ENCODE measurements at places on chromosomes 16 and 17. TPM values are rescaled to one million over a fixed set of nuclear protein-coding genes. Genes with fewer than 3 reads are reported as not detected.

GRCh38 chr17:46925185-46925868 is 2.4 kb downstream of the GOSR2 start:
- no peak for DNase-seq
- peak overlapping the region; percentile 18 for H3K4me3 ChIP-seq
- H3K4me1 ChIP-seq, result peaks cover 46% of the 10 kb centered on the region
- H3K27me3 ChIP-seq, result no peaks in the 10 kb centered on the region

DNA sequence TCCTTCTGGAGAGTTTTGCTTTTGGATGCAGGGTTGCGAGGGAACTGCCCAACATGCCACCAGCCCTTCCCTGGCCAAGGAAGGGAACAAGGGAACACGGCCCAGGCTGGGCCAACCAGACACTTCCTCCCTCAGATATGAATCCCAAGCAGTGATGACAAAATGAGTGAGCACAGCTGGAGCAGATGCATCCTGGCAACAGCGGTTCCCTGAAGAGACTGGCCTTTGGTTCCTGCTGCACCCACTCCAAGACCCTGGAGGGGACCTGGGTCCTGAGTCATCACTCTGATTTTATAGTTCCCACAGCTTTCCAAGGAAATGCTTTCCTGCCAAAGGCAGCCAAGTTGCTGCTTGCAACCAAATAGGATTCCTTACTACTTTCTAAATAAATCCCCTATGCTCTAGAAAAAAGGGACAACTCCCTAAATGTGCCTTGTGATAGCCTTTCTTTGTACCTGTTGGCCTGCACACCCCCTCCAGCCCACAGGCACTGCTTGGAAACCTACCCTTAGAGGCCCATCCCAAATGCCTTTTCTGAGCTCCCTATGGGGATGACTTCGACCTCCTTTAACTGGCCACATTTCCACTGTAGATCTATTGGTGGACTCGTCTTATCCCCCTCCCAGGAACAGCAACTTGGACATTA is 5.3 kb downstream of the ST3GAL2 start:
- no peak for DNase-seq
- H3K4me3 ChIP-seq, result peak overlapping the region; percentile 45
- peak overlapping the region; percentile 93 for H3K27ac ChIP-seq
- H3K27me3 ChIP-seq, result no peaks in the 10 kb centered on the region
- H3K36me3 ChIP-seq, result peaks cover 10% of the 10 kb centered on the region

DNA sequence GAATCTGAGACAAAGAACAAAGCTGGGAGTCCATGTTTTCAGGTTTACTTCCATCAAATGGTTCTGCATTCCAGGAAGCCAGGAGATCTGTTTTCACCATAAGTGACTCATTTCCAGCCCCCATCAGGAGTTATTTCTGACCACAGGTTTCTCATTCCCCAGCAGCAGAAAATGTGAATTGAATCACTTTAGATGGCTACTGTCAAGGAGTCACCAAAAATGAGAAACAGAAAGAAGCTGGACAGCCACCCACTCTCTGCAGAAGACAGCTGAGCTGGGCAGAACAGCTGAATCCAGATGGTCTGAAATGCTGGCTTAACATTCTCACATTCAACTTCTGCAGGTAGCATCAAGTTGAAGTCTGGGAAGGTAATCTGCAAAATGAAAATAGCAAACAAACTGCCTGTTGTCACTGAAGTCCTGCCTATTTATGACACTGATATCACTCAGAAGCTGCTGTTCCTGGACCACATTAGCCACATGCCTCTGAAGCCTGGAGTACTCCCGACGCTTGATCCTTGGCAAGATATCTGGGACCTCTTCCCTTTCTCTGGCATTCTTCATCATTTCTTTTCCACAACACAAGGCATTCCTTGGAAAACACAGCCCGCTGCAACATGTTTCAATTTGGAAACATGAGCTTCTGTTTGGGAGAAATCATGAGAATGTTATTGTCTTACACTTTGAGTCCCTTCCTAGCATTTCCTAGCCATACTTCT is 15.3 kb downstream of the CCL11 start:
- no peak overlapping the region for H3K4me3 ChIP-seq
- DNase-seq, result peak; percentile 8
- H3K27me3 ChIP-seq, result no peaks in the 10 kb centered on the region
- no peak overlapping the region for H3K27ac ChIP-seq

DNA sequence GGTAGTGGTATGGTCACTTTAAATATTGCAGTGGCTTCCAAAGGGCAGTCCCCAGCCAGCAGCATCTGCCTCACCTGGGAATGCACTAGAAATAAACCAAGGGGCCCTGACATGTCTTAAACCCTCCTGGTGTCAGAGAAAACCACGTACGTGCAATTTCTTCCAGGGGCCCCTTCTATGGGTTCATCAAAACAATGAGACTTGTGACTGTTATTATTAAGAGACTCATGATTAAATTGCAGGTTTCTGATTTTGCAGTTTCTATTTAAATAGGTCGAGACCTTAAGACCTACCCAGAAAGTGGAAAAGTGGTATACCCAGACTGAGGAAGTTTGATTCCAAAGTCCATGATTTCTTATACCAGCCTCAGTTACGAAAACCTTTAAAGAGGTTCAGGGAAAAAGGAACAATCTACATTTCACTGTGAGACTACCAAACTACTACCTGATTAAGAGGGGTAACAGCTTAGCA is 746 bp upstream of the POLG2 start:
- peak overlapping the region; percentile 93 for H3K27ac ChIP-seq
- H3K36me3 ChIP-seq, result peaks cover 46% of the 10 kb centered on the region
- H3K27me3 ChIP-seq, result no peaks in the 10 kb centered on the region
- H3K4me3 ChIP-seq, result peak overlapping the region; percentile 99

DNA sequence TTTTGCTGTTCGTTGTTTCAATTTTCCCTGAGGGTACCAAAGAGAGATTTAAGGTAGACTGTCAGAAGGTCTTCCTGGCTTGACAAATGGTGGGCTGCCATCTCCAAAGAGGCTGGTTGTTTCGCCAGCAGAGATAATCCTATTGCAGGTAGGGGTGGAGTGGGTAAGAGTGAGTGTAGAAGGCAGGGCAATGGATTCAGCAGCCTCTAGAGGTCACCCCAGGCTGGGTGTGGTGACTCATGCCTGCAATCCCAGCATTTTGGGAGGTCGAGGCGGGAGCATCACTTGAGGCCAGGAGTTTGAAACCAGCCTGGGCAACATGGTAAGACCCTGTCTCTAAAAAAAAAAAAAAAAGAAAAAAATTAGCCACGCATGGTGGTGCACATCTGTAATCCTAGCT is 34.6 kb downstream of the DCAKD start:
- H3K36me3 ChIP-seq, result no peaks in the 10 kb centered on the region
- H3K4me3 ChIP-seq, result no peak overlapping the region
- H3K27me3 ChIP-seq, result no peaks in the 10 kb centered on the region
- no peak overlapping the region for H3K27ac ChIP-seq
- H3K4me1 ChIP-seq, result peaks cover 31% of the 10 kb centered on the region

- no peak for DNase-seq
- peaks cover 14% of the 10 kb centered on the region for H3K4me1 ChIP-seq
- peak within 1 kb of the TSS; percentile 42 for H3K27ac ChIP-seq
Measured at GRCh38 chr17:7548585-7549400, at the start of gene TNFSF12. Gene TNFSF12 (plus strand): TSS chr17:7549058. CDS start chr17:7549154, 96 bp downstream.

DNA sequence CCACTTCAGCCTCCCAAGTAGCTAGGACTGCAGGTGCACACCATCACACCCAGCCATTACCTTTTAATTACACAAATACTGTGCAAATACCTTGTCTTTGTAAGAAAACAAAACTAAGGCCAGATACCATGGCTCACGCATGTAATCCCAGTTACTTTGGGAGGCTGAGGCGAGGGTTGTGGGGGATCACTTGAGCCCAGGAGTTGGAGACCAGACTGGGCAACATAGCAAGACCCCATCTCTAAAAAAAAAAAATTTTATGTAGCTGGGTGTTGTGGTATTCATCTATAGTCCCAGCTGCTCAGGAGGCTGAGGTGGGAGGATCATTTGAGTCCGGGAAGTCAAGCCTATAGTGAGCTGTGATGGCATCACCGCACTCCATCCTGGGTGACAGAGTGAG is 151.6 kb downstream of the CLEC16A start:
- no peaks in the 10 kb centered on the region for H3K27me3 ChIP-seq
- peaks cover 34% of the 10 kb centered on the region for H3K4me1 ChIP-seq
- no peak overlapping the region for H3K27ac ChIP-seq
- peaks cover 5% of the 10 kb centered on the region for H3K36me3 ChIP-seq
- no peak overlapping the region for H3K4me3 ChIP-seq

GRCh38 chr17:77204536-77204935 is 63.8 kb downstream of the SEC14L1 start:
- H3K4me3 ChIP-seq, result no peak overlapping the region
- no peaks in the 10 kb centered on the region for H3K27me3 ChIP-seq
- peaks cover 18% of the 10 kb centered on the region for H3K4me1 ChIP-seq
- H3K36me3 ChIP-seq, result peaks cover 66% of the 10 kb centered on the region

- no peak overlapping the region for H3K4me3 ChIP-seq
- no peak for DNase-seq
- no peaks in the 10 kb centered on the region for H3K36me3 ChIP-seq
- no peaks in the 10 kb centered on the region for H3K4me1 ChIP-seq
Measured at GRCh38 chr16:13110124-13110796, 208.9 kb downstream of the SHISA9 start.

DNA sequence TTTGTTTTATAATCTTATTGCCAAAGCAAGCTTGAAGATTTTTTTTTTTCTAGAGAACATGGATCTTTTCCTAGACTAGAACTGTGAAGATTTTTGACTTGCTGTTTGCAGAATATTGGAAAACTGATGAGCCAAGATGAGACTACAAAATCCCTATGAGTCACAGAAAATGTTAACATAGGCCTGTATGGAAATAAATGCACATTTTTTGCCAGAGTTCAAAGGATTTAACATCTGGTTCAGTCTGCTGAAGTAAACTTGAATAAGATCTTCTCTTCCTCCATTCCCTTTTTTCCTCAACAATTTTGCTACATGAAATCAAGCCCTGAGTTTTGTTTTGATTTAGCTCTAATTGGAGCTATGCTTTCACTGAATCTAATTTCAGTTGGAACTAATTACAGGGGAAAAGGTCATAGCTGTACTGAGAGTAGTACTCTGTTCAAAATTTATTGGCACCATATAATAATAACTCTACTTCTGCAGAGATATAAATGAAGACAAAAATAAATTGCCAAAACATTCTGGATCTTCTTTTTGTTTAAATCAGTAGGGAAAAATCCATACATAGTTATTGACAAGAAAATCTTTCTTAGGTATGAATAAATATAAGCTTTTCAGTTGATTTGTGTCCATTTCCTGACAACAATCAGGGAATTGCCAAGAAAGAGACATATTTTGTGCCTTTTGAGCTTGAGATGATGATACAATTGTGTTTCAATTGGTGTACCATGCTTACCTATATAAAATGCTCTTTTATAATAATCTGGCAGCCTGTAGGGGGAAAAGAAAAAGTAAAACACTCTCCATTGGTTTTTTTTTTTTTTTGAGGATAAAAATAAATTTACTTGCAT is 387.5 kb upstream of the GOT2 start:
- H3K27me3 ChIP-seq, result no peaks in the 10 kb centered on the region
- H3K4me3 ChIP-seq, result no peak overlapping the region
- no peaks in the 10 kb centered on the region for H3K36me3 ChIP-seq
- H3K27ac ChIP-seq, result no peak overlapping the region
- DNase-seq, result no peak

DNA sequence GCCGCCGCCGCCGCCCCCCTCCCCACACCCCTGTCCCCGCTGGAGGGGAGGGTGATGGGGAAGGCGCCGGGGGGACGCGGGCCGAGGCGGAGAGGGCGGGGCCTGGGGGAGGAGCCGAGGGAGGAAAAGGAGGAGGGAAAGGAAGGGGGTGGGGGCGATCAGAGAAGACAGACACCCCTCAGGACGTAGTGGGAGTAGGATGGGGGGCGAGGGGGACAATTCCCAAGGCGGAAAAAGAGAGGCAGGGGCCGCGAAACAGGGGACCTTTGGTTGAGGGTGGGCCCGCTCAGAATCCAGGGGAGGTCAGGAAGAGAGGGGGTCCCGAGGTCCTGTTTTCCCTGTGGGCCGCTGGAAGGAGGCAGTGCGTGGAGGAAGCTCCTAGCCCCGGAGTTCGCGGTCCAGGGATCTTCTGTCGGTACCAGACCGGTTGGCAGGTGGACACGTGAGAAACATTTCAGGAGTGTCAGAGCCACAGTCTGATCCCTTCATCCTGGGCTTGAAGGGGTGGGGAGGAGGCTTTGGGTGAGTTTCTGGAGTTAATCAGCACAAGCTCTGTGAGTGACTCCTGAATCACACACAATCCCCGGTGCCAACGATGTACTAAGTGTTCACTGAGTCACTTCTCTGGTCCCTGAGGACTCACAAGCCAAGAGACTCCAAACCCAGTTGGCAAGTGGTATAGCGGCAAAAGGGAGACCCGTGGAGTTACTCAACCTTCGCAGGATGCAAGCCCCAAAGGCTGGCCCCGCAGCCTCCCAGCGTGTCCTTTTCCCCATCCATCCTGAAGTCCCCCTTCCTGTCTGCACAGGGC is at the start of gene XYLT1:
TSS of gene XYLT1 (minus strand) at position 53 of the 811 bp plus-strand sequence. CDS start 164 bp downstream, outside the sequence.
- peak within 1 kb of the TSS; percentile 73 for H3K4me3 ChIP-seq
- peak within 1 kb of the TSS; percentile 80 for H3K27ac ChIP-seq
- DNase-seq, result no peak
- H3K27me3 ChIP-seq, result peaks cover 43% of the 10 kb centered on the region

The ATP1B2 gene
- total RNA-seq, result 3.0 TPM

The HYDIN gene
- not detected for total RNA-seq

The CLEC18B gene
- total RNA-seq, result not detected

The CEP295NL gene
- total RNA-seq, result 7.3 TPM

The CNTNAP4 gene
- total RNA-seq, result not detected

Measured in osteocyte (in vitro differentiated cells).